ENCODE measurements at places on chromosomes 1 and 21.
A peak's percentile ranks its signal among the peaks of the same experiment; 100 is the strongest.

GRCh38 chr1:9843576-9843945 lies 19.8 kb upstream of the CLSTN1 start:
- DNase-seq, result no peak

DNA sequence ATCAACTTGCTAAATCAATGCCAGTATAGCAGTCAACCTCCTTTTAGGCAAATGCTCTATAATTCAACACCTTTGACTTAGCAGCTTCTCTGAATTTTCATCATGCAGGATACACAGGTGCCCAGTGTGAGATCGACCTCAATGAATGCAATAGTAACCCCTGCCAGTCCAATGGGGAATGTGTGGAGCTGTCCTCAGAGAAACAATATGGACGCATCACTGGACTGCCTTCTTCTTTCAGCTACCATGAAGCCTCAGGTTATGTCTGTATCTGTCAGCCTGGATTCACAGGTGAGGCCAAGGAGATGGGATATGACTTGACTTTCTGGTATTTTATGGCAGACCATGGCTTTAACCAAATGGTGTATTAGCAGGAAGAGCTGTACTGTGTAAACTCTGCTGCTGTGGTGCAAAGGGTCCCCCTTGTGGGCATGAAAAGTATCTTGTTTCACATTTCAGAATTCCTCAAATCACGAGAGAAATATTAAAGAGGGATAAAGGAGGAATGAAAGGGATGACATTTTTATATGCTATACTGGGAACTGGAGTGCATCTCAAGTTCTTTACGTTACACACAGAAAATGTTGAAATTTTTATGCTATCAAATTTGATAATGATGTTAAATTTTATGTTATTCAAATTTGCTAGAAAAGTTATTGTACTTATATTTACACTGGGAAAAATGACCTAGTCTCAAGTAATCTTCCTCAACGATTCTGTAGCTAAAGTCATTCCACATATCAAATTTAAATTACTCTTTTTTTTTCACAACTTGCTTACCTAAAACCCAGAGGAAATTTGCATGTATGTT lies 88.9 kb downstream of the CRB1 start:
- peak; percentile 21 for DNase-seq

DNA sequence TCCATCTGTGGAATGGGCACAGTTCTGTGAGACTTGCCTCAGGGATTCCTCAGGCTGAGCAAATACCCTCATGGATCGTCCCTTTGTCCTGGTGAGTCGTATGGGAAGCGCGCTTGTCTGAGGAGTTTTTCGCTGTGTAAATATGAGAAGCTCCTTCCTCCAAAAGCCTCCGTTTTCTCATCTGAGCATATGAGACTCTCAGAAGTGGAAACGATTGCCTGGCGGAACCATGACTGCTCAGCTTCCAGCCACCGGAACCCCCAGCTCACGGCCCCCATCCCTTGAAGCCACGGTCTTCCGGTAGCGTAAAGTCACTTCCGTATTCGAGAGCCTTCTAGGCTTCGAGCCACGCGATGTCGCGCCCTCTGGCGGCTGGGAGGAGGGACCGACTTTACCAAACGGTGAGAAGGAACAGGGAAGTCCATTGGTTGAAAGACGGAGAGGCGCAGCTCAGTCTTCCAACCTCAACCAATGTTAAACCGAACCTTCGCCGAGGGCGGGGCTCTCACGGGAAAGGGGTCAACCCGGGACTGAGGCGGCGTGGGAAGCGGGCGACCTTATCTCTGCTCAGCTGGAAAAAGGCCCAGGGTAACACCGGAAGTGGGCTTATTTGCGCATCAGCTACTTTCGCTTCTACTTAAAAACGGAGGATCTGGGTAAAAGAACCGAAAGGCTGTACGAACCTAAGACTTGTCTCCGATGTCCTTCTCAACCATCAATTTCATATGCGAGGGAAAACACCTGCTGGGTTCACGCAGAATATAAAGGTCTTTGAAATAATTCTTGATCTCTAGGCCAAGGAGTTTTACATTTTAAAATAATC lies 46.3 kb downstream of the AZIN2 start:
- DNase-seq, result peak; percentile 100

- DNase-seq, result no peak
Observed at GRCh38 chr1:39892601-39893595, 8.8 kb downstream of the MYCL start.

DNA sequence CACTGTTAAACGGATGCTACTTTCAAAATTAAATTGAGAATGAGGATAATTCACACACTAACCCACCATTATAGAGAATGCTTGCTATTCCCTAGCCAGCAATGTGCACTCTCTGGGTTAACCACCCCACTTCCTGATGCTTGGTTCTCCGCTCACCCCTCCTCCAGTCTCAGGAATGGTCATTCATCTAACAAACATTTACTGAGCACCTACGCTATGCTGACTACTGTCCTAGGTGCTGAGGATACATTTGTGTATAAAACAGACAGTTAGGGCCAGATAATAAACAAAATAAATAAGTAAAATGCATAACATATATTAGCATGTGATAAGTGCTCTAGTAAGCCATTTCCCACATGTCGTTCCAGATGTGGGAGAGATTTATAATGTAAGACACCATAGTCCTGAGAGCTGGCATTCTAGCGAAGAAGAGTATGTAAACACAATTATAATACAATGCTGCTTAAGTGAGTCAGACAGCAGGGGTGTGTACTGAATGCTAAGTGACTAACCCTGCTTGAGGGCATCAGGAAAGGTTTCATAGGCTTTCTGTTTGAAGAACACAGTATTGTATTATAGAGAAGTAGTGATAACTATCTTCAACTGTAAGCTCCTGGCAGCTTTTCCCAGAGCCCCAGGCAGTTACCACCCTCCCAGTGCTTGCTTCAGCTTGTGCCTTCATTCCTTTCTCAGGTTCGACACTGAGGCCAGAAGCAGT lies 126.7 kb upstream of the CACHD1 start:
- no peak for DNase-seq

GRCh38 chr1:156421939-156422601 lies 53.1 kb downstream of the RHBG start:
- DNase-seq, result no peak

Data from Jurkat, Clone E6-1 (cell line).